Heart left ventricle (tissue), 16 donors: ENCODE measurements at places on chromosomes 3 and 15. TPM values are rescaled to one million over a fixed set of nuclear protein-coding genes. Genes with fewer than 3 reads are reported as not detected.
A peak's percentile ranks its signal among the peaks of the same experiment; 100 is the strongest.

GCNT3 gene
- total RNA-seq: 0.15 TPM

MAGEL2 gene
- 0.15 TPM for total RNA-seq

IL5RA gene
- total RNA-seq: not detected

OR5K2 gene
- total RNA-seq: not detected

C2CD4B gene
- total RNA-seq: 2.3 TPM

ZNF502 gene
- total RNA-seq: 4.2 TPM

TMCC1 gene
- 17.5 TPM for total RNA-seq

GAP43 gene
- 1.1 TPM for total RNA-seq

- DNase-seq: no peak
These were observed 76.0 kb downstream of the SLCO3A1 start for GRCh38 chr15:91929509-91929908.

DNA sequence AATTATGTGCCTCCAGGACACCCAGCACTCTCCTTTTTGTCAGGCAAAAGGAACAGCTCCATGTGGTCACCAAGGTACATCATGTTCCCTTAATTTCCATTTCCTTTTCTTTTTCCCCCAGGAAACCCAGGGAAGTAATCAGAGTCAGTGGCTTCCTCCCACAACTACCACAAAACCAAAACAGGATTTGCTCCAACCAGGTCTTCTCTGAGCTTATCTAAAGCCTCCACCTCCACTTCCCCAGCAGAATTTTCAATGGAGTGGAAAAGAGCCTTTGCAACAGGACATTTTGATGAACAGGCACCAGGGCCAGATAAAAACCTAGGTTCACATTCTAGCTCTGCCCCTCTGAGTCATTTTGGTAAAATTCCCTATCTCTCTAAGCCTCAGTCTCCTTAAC lies 154.3 kb downstream of the NR2F2 start:
- no peak for DNase-seq

DNA sequence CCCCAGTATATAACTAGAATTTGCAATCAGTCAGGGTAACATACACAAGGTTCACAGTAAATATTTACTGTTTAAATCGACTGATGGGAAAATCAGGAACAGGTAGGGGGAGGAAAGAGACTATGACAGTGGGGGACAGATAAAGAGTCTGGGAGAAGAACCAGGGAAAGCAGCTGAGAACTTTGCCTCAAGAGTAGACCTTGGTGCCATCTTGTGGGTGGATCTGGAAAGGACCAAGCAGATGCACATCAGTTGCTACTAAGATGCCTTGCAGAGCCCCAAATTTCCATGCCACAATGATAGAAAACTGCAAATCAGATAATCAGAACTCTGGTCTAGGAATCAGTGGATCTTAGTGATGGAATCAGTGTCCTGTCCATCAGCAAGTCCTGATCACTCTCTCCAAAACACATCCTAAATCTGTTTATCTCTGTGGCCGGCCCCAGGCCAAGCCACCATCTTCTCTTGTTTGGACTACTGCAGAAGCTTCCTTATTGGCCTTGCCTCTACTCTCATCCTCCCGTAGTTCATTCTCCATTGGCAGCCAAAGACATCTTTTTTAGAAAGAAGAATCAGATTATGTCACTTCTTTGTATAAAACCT lies 62.7 kb downstream of the PDE8A start:
- peak; percentile 72 for DNase-seq

DNA sequence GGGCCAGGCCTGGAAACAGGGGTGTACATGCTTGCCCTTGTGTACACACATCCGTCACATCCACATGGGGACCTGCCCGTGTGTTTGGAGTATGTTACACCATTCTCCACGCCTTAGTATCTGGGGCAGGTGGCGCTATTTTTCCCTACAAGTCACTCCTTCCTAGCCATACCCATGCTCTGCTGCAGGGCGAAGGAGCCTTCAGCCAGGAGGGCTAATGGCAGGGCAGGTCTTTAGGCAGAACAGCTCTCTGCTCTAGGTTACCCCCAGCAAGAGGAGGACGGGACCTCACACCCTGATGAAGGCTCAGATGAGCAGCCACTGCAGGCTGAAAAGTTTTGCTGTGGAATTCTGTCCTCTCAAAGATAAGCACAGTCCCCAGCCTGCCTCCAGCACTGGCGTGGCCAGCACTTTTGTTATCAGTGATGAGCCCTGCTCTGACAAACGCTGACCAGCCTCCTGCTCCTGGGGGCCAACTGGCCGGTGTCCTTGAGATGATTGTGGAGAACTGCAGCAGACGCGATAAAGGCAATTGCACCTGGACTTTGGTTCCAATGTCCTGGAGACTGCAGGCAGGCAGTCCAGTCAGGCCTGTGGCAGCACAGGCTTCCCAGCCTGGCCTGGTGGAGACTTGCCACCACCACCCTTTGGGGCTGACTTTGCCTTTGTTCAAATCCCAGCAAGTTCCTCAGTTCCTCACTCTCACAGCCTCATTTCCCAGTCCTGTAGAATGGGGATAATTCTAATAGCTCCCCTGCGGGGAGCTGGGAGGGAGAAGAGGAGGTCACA lies 19.8 kb upstream of the PIGZ start:
- DNase-seq: no peak

DNA sequence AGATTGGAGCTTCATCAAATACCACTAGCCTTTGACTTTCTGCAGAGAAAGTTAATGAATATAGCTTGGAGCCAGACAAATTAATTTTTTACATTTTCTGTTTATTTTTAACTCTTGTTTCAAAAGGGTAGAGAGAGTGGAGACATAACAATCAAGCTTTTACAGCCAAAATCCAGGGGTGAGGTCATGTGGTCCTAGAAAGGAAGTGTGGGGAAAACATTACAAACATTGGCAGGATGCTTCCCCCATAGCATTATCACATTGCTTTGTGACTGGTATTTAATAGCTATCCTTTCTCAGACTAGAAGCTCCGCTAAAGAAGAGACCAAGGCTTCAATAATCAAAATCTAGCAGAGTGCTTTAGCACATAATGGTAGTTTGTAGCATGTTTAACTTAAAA lies 46.4 kb upstream of the PHLDB2 start:
- no peak for DNase-seq

GRCh38 chr15:71374607-71375352 lies 259.5 kb downstream of the THSD4 start:
- DNase-seq: no peak

DNA sequence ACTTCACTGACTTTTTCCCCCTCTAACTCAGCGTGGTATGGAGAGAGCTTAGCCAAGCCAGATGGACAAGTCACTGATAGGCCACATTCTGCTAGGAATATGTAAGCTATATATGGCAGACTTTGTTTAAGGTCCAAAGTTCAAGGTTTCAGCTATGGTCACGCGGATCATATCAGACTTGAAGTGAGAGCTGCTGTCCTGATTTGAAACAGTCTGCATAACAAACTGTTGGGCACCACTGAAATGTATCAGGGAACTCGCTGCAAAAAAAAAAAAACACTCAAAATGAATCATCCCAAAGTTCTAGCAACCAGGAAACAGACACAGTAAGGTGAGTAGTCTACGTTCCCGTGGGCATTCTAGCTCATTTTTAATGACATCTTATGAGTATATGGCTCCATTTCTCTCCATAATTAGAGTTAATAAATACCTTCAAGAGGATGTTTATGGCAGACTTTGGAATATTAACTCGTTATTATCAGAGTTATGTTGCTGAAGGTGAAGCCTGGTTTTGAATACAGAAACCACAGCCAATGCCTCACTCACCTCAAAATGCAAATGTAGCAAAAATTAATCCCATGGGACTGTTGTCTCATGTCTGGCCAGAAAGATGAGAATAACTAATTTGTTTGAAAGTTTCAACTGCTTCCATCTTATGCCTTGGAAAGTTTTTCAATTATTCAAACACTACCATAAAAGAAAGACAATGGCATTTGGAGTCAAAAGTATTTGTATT lies 12.3 kb downstream of the DPH3 start:
- DNase-seq: no peak

GRCh38 chr15:94404733-94405283 lies 173.4 kb downstream of the MCTP2 start:
- DNase-seq: no peak

DNA sequence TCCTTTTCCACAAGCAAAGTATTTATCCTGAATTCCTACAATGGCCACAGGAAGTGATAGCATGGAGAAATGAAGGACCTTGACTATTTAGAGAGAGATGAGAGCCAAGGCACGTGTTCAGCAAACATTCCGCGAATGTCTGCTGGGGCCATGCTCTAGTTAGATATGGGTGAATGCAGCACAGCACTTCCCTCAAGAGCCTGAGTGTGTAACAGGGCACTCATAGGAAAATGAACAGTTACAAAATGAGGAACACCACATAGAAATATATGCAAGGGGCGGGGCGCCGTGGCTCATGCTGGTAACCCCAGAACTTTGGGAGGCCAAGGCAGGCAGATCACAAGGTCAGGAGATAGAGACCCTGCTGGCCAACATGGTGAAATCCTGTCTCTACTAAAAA lies 406.9 kb downstream of the NR2F2 start:
- DNase-seq: no peak

DNA sequence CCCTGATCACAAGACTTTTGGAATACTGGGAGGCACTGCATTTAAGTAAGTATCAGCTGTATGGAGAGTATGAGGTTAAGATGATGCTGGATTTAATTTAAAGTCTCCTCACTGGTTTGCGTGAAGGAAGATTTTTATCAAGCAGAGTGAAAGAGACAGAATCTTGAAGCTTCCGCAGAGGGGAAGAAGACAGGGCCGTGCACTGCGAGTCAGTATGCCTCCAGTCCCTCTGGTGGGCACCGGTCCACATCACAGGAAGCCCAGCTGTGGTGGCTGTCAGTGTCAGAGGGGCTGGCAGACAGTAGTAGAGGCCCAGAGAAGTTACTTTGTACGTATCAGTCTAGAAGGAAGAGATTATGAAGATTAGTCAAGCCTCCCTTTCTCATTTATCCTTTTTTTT lies 379.0 kb upstream of the TPRG1 start:
- DNase-seq: no peak

DNA sequence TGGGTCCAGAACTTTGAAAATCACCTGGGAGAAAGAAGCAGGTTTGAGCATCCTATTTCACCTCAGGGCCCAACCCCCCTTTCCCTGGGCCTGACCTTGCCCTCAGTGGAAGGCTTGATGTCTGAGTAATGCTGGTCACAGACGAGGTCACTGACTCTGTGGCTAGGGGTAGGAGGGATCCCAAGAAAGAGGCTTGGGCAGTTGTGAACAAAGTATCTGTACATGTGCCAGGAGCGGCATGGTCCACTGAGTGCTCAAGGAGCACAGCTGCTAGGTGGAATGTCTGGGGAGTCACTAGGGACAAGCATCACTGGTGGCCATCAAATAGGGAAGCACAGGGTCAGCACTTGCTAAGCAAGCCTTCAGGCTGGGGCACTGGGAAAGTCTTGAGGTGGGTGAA lies 7.3 kb downstream of the CCDC71 start:
- no peak for DNase-seq
